ENCODE measurements at places on chromosomes 11 and 22.
A peak's percentile ranks its signal among the peaks of the same experiment; 100 is the strongest.

DNA sequence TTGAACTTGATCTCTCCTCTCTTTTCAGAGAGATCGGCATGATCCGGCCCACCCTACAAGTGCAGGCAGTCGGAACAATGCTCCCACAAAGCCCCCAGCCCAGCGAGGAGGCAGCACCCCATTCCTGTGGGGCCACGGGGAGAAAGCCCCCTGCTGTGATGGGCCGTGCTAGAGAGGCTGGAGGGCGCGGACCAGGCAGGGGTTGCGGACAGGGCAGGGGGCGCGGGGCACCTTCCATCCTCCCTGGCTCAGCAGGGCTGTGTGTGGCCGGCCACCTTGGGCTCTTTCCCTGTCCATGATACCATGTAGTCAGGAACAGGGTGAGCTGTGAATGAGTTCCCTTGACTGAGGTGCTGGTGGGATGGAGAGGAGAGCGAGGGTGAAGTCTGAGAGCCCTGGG lies 379.8 kb downstream of the BRD1 start:
- no peak for DNase-seq

DNA sequence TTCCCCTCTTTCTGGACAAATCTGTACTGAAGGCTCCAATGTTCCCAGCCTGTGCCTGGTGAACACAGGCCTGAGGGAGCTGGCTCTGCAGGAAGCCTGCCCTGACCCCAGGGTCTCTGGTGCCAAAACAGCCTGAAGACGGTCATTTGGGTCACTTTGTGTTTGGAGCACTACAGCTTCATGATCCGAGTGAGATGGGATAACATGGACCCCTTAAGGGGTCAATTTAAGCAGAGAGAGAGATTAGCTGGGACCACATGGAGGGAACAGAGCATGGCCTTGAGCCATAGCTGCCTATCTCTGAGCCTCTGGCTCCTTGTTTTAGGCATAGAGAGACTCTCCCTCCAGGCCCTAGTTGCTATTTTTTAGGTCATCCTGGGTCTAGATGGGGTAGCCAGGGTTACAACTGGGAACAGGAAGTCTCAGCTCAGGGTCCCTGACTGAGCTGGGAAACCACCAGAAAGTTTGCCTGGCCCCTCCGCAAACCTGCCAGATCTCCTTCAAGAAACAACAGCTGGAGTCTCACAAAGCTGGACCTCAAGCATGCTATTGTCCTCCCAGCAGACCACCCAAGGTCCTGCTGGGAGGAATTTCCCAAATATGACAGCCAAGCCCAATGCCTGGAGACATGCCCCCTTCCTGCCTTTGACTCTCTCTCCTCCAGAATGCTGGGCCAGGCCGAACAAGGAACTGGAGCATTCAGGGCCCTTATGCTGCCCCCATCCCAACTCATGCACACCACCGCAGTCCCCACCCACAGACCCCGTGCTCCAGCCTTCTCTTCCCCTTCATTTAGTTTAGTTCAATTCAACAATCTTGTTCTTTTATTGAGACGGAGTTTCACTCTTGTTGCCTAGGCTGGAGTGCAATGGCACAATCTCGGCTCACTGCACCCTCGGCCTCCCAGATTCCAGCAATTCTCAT lies 4.0 kb downstream of the SLCO2B1 start:
- DNase-seq: no peak

DNA sequence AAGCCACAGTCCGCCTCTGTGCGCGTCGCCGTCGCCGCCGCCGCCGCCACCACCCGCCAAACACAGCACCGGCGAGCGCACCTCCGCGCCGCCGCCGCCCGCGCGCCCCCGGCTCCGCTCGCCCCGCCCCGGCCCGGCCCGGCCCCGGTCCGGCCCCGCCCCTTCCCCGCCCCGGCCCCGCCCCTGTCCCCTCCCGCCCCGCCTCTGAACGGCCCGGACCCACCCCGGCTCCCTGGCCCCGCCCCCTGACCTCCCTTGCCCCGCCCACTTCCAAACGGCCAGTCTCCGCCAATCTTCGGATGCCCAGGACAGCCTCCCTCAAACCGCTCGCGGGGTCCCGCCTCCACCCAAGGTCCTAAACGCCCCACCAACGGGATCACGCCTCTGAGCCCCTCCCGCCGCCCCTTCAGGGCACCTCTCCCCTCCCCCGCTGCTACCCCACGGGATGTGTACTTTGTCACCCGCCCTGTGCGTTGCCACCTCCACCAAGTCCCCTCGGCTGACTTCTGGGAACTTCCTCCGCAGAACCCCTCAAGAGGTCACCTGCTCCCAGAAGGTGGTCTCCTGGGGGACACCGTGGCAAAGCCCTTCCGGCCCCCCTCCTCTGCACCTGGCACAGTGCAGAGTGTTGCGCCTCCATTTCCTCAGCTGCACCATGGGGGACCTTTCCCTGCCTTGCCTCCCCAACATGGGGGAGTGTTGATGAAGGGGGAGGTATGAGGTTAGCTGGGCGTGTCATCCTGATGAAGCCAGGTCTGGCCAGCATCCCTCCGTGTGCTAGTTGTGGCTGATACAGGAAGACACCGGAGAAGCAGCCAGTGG lies at the start of gene KIAA0930:
TSS of gene KIAA0930 (minus strand) at position 85 of the 822 bp plus-strand sequence. CDS start 191 bp downstream, outside the sequence.
- DNase-seq: peak; percentile 43

GRCh38 chr22:25966448-25966913 lies 202.8 kb upstream of the SEZ6L start:
- DNase-seq: no peak

- no peak for DNase-seq
These were observed 24.8 kb downstream of the CNTF start for GRCh38 chr11:58647141-58647699.

DNA sequence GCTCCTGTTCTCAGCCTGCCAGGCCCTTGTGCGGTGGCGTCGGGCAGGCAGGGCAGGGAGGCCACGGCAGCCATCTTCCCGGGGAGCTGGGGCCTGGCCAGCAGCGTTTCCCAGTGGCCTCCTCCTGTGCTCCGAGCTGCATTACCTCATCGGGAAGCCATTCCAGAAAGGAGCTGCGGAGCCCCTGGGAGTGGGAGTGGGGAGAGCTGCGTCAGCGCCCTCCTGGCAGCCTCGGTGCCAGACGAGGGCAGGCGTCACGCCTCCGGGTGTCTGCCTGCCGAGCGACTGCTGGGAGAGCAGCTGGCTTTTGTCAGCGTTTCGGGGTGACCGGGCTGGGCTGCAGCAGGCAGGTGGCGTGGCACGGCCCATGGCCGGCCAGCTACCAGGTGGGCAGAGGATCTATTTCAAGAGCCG lies 30.9 kb upstream of the WNT7B start:
- peak; percentile 90 for DNase-seq

DNA sequence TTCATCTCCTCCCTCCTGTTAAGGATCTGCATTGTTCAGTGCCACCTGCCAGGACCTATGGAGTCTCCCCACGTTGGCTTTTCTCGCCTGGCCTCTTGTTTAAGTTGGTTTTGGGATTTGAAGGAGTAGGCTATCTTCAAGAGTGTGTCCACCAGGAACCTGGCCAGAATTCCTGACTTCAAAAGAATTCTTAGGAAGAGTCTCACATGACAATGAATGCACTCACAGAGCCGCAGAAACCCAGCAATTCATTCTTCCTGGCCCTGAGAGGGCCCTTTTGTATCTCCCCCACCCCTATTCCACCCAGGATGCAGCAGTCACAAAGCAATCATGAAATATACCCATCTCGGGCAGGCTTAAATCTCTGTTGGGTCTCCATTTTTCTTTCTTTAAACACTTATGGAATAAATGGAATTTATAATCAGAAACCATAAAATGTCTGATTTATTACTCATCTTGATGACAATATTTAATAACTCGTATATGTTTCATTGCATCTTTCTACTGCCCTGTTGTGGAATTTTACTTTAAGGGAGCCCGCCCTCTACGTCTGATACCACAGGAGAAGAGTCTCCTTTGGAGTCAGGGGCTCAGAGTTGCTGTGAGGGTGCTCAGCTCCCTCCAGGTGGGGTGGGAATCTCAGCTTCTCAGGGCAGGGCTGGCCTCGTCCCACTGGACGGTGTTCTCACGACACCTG lies 507.0 kb downstream of the NTM start:
- no peak for DNase-seq

All from muscle of back (tissue), 13 donors.